ENCODE measurements at places on chromosomes 16 and 17.

- no peak for DNase-seq
These were observed 22.8 kb downstream of the ZDHHC7 start for GRCh38 chr16:84988328-84989080.

- DNase-seq, result peak; percentile 20
These were observed 37.0 kb downstream of the STXBP4 start for GRCh38 chr17:55005520-55005919.

GRCh38 chr17:40528692-40529417, 27.4 kb upstream of the TNS4 start:
- no peak for DNase-seq

DNA sequence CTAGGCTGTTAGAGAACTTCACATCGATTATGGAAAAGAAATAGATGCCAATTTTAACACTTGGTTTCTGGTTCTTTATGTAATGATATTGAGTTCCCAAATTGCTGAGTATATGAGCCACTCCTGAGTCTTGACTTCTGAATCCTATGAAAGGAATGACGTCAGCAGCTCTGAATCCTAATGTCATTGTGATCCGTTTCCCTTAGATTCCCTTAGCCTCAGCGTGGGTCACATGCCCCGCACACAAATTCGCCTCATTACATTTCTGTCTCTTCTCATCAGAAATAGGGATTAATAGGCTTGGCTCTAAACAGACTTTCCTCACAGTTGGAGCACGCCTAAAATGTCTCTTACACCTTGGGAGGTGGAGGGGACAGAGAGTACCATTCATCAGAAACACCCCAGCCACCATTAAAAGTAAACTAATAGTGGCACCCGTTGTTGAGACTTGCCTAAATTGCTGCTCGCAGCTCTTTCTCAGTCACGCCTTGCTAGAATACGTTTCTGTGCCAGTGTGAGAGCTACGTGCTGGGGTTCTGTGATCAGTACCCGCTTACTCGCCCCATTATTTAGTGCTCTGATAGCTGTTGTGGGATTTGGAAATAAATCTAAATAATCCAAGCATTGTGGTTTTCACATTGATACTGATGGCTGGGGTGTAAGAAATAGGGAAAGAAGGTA, 7.1 kb downstream of the MRM3 start:
- DNase-seq, result no peak

DNA sequence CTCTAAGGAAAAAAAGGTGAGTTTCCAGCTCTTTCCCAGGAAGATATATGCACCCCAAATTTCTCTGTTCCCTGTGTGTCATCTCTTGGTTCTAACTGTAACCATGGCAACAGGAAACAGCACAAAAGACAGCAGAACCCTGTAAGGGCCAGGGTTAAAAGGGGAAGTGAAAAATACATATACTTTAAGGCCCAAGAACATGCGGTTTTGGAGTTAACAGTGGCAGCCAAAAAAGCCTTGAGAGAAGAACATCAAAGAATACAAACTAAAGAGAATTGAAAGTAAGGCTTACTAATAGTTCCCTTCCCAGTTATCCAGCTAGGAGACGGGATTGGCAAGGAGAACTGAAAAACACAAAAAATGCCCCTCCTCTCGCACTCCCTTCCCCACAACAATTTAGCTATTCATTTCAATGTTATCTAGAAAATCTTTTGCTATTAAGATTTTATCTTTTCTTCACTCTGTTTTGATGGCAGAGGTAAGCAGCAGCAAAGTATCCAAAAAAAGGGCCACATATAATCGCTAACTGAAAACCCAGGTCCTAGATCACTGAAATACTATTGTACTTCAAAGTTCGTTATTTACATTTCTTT, 1.5 kb downstream of the SPOP start:
- no peak for DNase-seq

DNA sequence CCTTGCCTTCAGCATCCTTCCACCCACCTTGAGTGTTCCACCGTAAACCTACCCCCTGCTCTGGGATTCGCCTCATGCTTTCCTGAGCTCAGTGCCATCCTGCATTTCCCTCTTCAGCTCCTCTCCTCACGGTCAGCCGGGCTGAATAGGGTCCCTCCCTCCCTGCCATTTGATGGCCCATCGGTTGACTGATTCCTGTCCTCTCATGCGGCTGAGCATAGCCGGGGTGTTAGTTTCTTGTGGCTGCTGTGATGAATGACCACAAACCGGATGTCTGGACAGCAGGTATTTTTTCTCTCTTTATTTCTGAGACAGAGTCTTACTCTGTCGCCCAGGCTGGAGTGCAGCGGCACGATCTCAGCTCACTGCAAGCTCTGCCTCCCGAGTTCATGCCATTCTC, 44.1 kb upstream of the MGAT5B start:
- DNase-seq, result no peak

All from HAP-1 (cell line).